HS-27A (cell line): ENCODE measurements at places on chromosomes 13 and 19.

- DNase-seq = no peak
These were observed 29.1 kb downstream of the VAV1 start for GRCh38 chr19:6801485-6802086.

GRCh38 chr13:63408331-63409189 is 1992.9 kb upstream of the PCDH20 start:
- no peak for DNase-seq

DNA sequence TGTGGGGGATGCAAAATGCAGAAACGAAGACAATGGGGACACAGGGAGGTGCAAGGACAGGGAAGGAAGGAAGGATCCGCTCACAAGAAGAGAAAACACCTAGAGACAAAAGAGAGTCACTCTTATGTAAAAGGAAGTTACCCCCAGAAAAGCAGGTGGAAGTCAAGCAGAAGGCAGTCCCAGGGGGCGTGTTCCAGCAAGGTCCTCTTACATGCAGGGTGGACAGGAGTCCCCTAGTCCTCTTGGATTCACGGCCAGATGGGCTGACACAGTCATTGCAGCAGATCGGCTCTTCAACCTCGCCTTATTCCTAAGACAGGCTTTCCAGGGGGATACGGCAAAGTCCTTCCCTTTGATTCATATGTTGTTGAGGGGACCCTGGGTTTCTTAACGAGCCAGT is 83.9 kb upstream of the SPATA13 start:
- DNase-seq = no peak

DNA sequence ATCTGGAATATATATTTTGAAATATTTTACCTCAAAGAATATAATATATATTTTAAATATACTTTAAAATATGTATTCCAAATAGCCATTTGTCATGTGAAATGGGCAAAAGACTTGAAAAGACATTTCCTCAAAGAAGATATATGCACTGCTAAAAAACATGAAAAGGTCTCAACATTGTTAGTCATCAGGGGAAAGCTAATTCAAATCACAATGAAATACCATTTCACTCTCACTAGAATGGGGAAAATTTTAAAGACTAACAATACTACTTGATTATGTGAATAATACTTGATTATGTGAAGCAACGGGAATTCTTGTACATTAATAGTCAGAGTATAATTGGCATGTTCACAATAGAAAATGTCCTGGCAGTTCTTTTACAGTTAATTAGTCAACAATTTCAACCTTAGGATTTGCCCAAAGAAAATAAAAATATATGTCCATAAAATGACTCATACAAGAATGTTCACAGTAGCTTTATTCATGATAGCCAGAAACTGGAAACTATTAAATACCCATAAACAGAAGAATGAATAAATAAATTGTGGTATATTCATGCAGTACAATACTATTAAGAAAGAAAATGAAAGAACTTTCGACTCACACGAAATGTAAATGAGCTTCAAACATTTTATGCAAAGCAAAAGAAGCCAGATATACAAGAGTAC is 6.8 kb upstream of the KBTBD6 start:
- DNase-seq = no peak

DNA sequence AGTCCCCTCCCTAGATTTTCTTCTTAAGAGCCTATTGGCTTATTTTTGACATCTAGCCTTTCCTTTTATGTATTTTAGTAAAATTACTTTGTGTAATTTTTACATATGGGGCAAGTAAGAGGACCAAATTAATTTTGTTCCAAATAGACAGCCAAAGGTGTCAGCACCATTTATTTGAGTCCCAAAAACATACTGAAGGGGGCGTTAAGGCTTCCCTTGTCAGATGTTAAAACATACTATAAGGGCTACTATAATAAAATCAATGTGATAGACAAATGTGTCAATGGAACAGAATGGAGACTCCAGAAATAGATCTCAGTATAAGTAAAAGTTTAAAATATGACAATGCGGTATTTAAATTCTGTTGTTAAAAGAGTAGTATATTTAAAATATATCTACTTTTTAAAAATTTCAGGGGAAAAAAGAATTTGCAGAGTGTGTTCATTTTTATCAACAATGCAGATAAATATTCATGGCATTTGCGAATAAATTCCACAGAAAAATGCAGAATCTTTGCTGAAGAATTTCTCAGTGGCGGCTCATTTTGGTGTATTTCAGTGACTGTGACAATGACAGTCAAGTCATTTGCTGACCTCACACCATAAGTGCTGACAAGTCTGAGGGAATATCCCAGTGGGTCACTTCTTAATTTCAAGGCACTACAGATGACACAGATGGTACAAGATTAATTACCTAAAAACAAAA is 133.7 kb downstream of the MTUS2 start:
- DNase-seq = no peak

DNA sequence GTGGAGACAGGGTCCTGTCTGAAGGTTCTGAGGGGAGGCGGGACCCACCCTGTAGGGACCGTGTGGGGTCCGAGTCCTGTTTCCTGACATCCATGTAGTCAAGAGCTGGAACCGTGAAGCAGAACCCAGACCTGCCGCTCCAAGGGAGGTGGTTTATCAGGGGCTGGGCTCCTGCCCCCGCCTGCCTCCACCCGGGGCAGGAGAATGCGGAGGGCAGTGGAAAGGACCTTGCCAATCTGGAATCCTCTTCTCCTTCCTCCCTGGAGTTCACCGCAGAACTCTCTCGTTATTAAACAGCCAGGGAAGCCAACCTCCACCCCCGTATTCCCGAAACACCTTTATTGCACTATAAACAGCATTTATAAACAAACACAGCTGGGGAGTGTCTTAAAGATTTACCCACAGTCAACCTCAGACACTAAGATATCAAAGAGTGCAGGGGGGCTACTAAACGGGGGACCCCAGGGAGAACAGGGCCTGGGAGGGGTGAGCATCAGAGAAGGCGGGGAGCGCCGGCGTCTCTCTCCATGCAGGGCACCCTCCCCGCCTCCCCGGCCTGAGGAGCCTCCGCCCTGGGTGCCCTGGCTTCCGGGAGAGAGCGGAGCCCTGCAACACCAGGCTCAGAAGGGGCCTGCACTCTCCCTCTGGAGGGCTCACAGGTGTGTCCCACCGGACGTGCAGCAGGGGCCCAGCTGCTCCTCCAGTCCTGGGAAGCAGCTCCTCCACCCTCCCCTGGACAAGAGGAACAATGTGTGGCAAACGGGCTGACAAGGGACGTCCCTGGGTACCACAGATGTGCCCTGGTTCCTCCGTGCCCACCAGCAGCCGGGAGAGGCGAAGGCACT is 3.6 kb downstream of the C2CD4C start:
- no peak for DNase-seq

GRCh38 chr13:99997702-99998214 is 16.2 kb downstream of the ZIC2 start:
- no peak for DNase-seq

DNA sequence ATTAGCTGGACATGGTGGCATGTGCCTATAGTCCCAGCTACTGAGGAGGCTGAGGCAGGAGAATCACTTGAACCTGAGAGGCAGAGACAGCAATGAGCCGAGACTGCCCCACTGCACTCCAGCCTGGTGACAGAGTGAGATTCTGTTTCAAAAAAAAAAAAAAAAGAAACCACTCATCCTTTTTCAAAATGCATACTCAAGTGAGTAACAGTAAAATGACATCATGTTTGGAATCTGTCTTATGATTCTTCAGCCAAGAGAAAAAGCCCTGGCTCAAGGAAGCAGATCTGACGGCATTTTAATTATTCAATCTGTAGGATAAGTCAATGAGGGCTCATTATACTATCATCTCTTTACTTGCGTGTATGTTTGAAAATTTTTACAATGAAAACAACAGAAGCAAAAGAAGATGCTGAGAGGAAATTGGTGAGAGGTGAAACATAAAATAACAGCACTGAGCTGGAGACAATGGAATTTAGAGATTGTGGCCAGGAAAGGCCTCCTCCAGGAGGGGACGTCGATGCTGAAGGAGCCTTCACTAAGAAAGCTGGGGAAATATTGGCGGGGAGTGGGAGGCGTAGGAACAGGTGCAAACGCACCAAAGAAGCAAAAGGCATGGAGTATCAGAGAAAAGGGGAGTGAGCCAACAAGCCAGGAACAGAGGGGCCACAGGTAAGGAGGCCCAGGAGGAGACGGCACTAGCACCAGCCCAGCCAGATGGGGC is 12.9 kb upstream of the CCNE1 start:
- DNase-seq = no peak

GRCh38 chr19:29690842-29691241 is 24.2 kb downstream of the C19orf12 start:
- no peak for DNase-seq

GRCh38 chr13:95391362-95391761 is 90.1 kb upstream of the ABCC4 start:
- no peak for DNase-seq

- no peak for DNase-seq
These were observed 7.7 kb downstream of the DZIP1 start for GRCh38 chr13:95636853-95637252.

DNA sequence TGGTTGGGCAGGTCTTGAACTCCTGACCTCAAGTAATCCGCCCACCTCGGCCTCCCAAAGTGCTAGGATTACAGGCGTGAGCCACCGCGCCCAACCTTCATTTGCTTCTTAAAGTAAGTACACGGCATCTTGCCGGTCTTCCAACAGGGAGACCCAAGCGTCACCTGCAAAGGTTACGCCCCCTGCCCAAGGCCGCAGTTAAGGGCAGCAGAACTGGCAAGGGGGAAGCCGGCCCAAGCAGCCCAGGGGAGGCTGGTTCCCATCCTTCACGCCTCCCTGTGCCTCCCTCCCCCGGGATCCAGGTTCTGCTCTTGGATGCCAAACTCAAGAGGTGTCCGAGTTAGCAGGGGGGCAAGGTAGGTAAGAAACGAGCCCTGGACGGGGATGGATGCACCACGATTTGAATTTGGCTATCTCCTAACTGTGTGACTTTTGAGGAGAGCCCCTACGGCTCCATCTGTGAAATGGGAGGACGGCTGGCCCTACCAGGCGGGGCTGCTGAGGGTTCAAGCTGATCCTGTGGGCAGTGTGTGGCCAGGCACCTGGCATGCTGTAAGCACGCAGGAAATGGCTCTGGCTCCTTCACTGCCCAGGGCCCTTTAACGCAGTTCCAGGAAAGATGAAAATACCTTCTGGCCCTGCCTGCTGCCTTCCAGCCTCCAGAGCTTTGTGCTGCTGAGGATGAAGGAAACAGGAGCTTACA is 9.0 kb downstream of the RFX1 start:
- DNase-seq = no peak

- DNase-seq = no peak
These were observed 134.7 kb downstream of the POU4F1 start for GRCh38 chr13:78468621-78469020.

DNA sequence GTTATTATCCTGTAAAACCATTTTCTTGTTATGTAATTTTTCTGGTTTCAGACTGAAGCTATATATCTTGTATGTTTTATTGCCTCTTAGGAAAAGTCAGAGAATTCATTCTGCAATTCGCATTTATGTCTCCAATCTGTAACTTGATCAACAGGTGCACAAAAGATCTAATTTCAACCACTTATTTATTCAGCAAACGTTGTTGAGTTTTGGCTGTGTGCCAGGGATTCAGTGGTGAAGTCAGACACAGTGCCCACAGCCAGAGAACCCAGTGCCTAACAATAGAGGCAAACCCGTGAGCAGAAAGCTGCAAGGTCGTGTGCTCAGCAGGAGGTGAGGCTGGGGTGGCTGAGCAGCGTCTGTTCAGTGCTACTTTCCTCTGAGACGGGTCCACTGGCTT is 119.5 kb upstream of the MCF2L start:
- DNase-seq = no peak

- DNase-seq = no peak
These were observed 30.7 kb downstream of the PDE4A start for GRCh38 chr19:10450853-10451609.

- no peak for DNase-seq
These were observed 311.9 kb downstream of the MTUS2 start for GRCh38 chr13:29131881-29132668.

DNA sequence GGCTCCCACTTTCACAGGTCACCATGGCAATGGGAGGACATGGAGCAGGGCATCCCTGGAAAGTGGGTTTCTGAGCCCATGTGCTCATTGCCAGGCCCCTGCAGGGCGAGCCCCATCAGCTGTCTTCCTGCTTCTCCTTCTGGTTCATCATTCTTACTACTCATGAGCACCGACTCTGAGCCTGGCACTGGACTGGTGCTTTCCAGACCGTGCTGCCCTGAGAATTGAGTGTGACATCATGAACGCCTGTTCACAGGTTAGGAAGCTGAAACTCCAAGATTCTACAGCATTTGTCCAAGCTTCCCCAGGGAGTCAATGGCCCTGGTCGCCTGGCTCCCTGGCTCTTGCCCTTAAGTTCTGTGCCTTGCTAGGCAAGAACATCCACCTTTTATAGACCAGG is 210.4 kb upstream of the ZNF536 start:
- no peak for DNase-seq

DNA sequence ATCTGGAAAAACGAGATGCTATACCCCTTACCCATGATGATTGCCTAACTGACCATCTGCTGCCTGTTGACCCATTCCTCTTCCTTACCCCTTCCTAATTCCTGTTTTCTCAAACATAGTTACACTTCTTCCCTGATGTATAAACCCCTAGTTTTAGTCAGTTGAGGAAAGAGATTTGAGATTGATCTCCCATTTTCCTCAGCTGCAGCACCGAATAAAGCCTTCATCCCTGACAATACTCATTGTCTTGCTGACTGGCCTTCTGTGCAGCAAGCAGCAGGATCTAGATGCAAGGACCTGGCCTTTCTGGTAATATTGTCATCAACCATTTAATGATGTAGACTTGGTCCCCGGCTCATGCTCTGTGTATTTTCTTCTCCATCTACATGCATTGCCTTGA is 999 bp upstream of the ZNF264 start:
- DNase-seq = no peak

DNA sequence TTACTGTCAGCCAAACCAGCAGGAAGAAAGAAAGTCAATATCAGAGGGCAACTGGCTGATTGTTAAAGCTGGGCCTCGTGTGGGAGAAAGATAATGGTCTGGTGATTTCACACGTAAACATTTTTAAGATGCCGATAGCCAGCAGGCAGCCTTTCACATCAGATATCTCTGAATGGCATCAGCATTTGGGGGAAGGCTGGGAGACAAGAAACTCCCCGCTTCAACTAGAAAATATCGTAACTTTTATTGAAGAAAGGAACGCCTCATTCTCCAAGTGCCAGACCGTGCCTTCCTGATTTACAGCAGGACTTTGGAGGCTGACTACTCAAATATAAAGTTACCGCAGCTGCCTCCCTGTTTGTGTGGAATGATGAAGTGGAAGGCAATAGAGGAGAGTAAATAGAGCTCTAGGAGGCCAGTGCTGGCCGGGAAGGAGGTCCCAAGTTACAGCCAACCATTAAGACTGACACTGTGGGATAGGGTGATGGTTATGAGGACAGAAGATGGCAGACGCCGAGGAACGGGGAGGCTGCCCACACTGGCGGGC is 284.3 kb upstream of the MAB21L1 start:
- no peak for DNase-seq

DNA sequence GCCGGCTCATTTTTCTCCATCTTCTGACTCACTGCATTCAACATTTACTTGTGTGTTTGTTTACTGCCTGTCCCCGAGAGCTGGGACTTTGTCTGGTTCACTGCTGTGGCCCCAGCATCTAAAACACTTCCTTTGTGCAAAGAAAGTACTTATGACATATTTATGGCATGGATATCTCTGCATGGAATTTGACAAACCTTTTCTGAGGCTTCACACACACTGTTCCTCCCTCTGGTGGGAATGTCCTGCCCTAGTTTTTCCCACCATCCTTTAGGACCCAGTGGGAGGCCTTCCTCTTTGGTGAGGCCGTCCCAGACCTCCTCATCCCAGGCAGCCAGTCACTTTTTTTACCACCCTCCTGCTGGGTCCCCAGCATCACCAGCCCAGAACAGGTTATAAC is 1.4 kb upstream of the SRRM5 start:
- no peak for DNase-seq

GRCh38 chr19:42596391-42597072 is 1.8 kb upstream of the CEACAM8 start:
- DNase-seq = no peak

GRCh38 chr19:18167011-18167410 is 6.6 kb upstream of the IFI30 start:
- no peak for DNase-seq
